ENCODE measurements at places on chromosomes 6 and 20.

DNA sequence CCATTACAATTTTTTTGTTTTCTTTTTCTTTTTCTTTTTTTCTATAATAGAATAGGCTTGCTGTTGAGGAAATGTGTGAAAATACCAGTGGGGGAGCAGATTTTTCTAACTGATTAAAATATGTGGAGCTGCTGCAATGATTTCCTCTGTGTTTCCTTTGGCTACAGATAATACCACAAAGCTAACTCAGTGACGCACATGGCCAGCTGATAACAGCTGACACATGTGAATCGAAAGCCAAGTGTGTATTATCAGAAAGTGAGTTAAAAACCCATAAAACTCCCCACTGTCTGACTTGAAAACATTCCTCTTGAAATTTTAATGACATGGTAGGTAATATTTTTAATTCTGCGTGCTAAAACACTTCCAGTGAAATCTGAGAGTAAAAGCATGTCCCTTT is 70.8 kb upstream of the AHI1 start:
- no peak overlapping the region for H3K4me3 ChIP-seq
- H3K4me1 ChIP-seq: no peaks in the 10 kb centered on the region
- no peaks in the 10 kb centered on the region for H3K36me3 ChIP-seq
- no peaks in the 10 kb centered on the region for H3K27me3 ChIP-seq
- H3K27ac ChIP-seq: no peak overlapping the region
- DNase-seq: no peak

DNA sequence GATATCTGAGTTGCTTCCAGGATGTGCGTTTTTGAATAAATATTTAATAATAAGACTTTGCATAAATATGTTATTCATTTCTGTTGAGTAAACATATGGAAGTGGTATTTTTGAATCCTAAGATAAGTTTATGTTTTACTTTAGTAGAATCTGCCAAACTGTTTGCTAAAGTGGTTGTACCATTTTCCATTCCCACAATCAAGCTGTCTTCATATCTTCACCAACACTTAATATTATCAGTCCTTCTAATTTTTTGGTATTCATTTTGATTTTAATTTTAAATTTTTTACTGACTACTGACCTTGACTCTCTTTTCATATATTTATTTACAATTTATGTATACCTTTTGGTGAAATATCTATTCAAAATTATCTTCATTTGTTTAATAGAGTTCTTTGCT is 293.9 kb upstream of the PTCHD4 start:
- no peaks in the 10 kb centered on the region for H3K27me3 ChIP-seq
- no peak overlapping the region for H3K4me3 ChIP-seq
- no peak for DNase-seq
- no peak overlapping the region for H3K27ac ChIP-seq
- no peaks in the 10 kb centered on the region for H3K4me1 ChIP-seq
- H3K36me3 ChIP-seq: no peaks in the 10 kb centered on the region

- no peaks in the 10 kb centered on the region for H3K27me3 ChIP-seq
- H3K4me3 ChIP-seq: no peak overlapping the region
- no peak for DNase-seq
Observed at GRCh38 chr6:41901882-41902519, 6.8 kb upstream of the USP49 start.

GRCh38 chr6:13613029-13613594 is 2.0 kb upstream of the NOL7 start:
- peaks cover 34% of the 10 kb centered on the region for H3K4me1 ChIP-seq
- no peaks in the 10 kb centered on the region for H3K27me3 ChIP-seq
- no peak overlapping the region for H3K27ac ChIP-seq

- H3K4me1 ChIP-seq: no peaks in the 10 kb centered on the region
- no peak overlapping the region for H3K4me3 ChIP-seq
- H3K27me3 ChIP-seq: no peaks in the 10 kb centered on the region
- no peaks in the 10 kb centered on the region for H3K36me3 ChIP-seq
- no peak for DNase-seq
Observed at GRCh38 chr6:31476515-31477139, 21.3 kb upstream of the MICB start.

- H3K4me3 ChIP-seq: no peak overlapping the region
- DNase-seq: no peak
- no peaks in the 10 kb centered on the region for H3K27me3 ChIP-seq
- H3K27ac ChIP-seq: peak overlapping the region; percentile 66
- peaks cover 10% of the 10 kb centered on the region for H3K4me1 ChIP-seq
- peaks cover 82% of the 10 kb centered on the region for H3K36me3 ChIP-seq
Observed at GRCh38 chr20:44979090-44979621, 12.8 kb downstream of the STK4 start.

GRCh38 chr6:168139121-168139520 is 60.1 kb upstream of the FRMD1 start:
- H3K4me1 ChIP-seq: no peaks in the 10 kb centered on the region
- no peak overlapping the region for H3K27ac ChIP-seq
- H3K27me3 ChIP-seq: no peaks in the 10 kb centered on the region
- peak; percentile 18 for DNase-seq
- H3K36me3 ChIP-seq: no peaks in the 10 kb centered on the region
- no peak overlapping the region for H3K4me3 ChIP-seq

DNA sequence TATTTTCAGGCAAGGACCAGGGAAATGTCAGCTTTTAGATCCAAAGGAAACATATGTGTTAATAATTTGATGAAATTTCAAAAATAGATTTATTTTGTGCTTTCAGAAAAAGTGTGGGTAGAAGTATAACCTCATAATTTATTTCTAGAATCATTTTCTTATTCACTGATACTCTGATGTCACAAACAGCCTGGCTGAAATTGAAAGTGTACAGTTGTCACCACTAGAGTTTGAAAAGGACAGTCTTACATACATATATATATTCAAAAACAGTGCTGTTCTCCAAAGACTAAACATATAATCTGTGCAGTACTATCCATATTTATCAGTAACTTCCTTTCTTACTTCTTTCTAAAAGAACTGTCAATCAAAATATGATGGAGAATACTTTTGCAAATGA is 254.4 kb upstream of the KCNQ5 start:
- no peaks in the 10 kb centered on the region for H3K4me1 ChIP-seq
- no peak overlapping the region for H3K4me3 ChIP-seq
- H3K27ac ChIP-seq: no peak overlapping the region
- no peak for DNase-seq

- DNase-seq: no peak
- H3K4me3 ChIP-seq: no peak overlapping the region
- no peak overlapping the region for H3K27ac ChIP-seq
- no peaks in the 10 kb centered on the region for H3K27me3 ChIP-seq
Observed at GRCh38 chr6:92848459-92848858, 570.9 kb downstream of the EPHA7 start.

DNA sequence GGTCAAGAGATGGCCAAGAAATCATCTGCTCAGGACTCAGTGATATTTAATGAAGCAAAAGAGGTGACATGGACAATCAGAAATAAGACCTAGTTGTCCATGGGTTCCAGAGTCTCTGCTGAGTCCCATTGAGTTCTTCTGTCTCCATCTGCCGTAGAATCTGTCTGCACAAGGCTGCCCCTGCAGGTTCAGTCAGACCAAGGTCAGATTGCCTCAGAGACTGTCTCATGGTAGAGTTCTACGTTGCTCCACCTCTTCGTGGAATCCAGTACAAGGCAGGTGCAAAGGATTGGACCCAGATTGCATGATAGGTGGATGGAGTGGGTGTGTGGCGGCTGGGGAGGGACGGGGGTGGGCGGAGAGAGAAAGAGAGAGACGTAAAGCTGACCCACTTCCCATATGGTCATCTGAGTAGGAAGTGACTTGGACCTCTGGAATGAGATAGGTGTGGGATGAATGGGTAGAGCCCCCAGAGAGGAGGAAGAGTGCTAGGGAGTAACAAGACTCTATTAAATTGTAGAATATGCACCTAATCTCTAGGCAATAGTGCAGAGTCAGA is 75.3 kb downstream of the SOBP start:
- H3K4me3 ChIP-seq: no peak overlapping the region
- H3K4me1 ChIP-seq: no peaks in the 10 kb centered on the region
- no peak for DNase-seq
- no peak overlapping the region for H3K27ac ChIP-seq
- H3K27me3 ChIP-seq: no peaks in the 10 kb centered on the region
- H3K36me3 ChIP-seq: no peaks in the 10 kb centered on the region

- no peaks in the 10 kb centered on the region for H3K27me3 ChIP-seq
- H3K4me3 ChIP-seq: no peak overlapping the region
- H3K4me1 ChIP-seq: no peaks in the 10 kb centered on the region
- no peak for DNase-seq
Observed at GRCh38 chr6:34174846-34175399, 29.0 kb upstream of the GRM4 start.

DNA sequence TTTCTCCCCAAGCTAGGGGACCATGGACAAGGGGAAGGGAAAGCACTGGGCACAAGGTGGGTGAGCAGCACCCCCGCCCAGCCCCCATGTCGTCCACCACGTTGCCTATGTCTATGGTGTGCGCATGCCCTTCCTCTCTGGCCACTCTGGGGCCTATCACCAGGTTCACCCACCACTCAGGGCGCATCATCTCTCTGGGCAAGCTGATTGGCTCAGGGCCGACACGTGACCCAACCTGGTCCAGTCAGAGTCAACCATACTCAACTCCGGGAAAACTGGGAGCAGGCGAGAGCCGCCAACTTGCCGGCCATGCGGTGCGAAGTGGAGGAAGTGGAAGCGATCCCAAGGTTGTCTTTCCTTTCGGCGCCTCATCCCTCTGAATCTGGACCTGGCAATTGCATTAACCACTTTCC is 25.9 kb downstream of the ACSS1 start:
- peaks cover 40% of the 10 kb centered on the region for H3K4me1 ChIP-seq
- H3K27ac ChIP-seq: peak overlapping the region; percentile 72
- DNase-seq: no peak
- H3K27me3 ChIP-seq: no peaks in the 10 kb centered on the region
- H3K36me3 ChIP-seq: peaks cover 7% of the 10 kb centered on the region

DNA sequence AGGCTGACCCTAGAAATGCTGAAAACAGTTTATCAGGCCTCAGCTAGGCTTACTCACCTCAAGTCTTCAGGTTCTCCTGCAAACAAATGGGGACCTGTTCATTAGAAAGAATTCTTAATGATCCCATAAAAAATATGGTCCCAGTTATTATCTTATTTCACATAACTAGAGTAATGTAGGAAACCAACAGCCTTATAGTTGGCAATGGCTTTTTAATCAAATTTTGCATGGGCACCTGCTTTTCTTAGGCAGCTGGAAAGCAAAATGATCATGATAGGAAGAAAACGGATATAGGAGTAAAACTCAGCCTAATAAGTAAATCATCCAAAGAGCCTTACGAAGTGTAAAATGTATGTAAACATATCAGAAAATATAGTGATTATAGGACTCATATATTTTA is 1.3 kb downstream of the NRSN1 start:
- no peak for DNase-seq
- H3K36me3 ChIP-seq: no peaks in the 10 kb centered on the region

- no peaks in the 10 kb centered on the region for H3K4me1 ChIP-seq
- H3K4me3 ChIP-seq: no peak overlapping the region
- no peaks in the 10 kb centered on the region for H3K27me3 ChIP-seq
Observed at GRCh38 chr20:64203037-64203777, 39.0 kb downstream of the MYT1 start.

- no peaks in the 10 kb centered on the region for H3K4me1 ChIP-seq
- peak; percentile 62 for DNase-seq
Observed at GRCh38 chr20:63394069-63394919, 33.1 kb upstream of the CHRNA4 start.

- peak overlapping the region; percentile 53 for H3K27ac ChIP-seq
- no peaks in the 10 kb centered on the region for H3K36me3 ChIP-seq
- no peak overlapping the region for H3K4me3 ChIP-seq
- peak; percentile 71 for DNase-seq
- H3K27me3 ChIP-seq: no peaks in the 10 kb centered on the region
Observed at GRCh38 chr6:14721103-14721758, 524.6 kb upstream of the JARID2 start.

DNA sequence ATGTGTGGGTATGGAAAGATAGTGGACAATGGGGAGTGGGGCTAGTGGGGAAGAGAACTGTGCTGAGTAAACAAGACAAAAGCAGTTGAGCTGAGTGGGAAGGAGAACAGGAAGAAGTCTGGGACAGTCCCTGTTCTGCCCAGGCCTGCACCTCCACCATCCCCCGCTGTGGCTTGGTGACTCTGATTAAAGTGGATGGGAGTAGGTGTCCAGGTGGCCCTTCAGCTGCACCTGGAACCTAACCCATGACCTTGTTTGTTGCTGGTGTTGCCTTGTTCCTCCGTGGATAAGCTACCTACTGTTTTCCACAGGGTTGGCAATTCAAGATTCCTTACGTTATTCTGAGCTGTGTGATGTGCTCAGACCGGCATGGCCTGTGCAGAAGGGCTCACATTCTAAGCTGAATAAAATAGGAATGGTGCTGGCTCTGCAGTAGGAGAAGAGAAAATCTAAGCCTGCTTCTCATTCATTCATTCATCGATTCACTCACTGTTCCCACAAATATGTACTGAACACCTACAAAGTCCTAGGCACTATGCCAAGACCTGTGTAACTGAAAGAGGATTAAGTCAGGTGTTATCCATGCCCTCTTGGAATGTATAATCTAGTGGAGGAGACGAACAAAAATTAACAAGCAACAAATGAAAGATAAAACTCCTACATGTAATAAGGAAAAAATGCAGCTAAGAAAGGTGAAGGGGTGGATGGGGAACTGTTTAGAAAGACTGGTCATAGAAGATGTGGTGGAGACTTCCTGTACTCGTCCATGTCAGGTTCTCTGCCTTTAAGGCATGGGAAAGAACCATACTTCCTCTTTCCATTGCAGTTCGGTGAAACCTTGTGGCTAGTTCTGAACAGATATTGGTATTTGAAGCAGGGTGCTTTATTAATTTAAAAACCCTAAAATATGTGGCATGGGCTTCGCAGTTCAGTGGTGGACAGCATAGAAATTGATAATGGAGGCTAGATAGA is 10.1 kb upstream of the CALHM6 start:
- DNase-seq: no peak
- no peak overlapping the region for H3K4me3 ChIP-seq
- peaks cover 19% of the 10 kb centered on the region for H3K4me1 ChIP-seq

DNA sequence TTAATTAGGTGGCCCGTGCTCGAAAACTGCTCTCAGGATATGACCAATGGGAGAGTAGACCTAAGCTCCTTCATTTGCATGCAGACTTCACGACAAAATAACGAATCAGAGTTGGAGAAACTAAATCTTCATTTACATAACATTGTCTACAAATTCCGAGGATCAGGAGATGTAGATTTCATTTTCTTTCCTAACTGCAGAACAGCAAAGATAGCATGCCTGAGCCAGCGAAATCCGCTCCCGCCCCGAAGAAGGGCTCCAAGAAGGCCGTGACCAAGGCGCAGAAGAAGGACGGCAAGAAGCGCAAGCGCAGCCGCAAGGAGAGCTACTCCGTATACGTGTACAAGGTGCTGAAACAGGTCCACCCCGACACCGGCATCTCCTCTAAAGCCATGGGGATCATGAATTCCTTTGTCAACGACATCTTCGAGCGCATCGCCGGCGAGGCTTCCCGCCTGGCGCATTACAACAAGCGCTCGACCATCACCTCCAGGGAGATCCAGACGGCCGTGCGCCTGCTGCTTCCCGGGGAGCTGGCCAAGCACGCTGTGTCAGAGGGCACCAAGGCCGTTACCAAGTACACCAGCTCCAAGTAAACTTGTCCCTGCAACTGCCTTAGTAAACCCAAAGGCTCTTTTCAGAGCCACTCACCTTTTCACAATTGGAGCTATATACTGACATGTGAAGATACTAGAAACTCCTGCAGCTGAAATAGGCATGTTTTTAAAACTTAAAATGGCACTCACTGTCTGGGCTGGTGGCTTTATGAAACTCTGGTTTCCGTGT is 96.5 kb downstream of the HFE start:
- H3K4me3 ChIP-seq: peak overlapping the region; percentile 56
- H3K27me3 ChIP-seq: no peaks in the 10 kb centered on the region
- peak overlapping the region; percentile 49 for H3K27ac ChIP-seq
- H3K4me1 ChIP-seq: peaks cover 18% of the 10 kb centered on the region

- no peak for DNase-seq
- no peaks in the 10 kb centered on the region for H3K4me1 ChIP-seq
- H3K36me3 ChIP-seq: no peaks in the 10 kb centered on the region
- no peak overlapping the region for H3K4me3 ChIP-seq
Observed at GRCh38 chr20:17358854-17359253, 132.0 kb downstream of the PCSK2 start.

Measured in upper lobe of left lung (tissue), 6 donors.